ENCODE measurements at places on chromosomes 2 and 18.

DNA sequence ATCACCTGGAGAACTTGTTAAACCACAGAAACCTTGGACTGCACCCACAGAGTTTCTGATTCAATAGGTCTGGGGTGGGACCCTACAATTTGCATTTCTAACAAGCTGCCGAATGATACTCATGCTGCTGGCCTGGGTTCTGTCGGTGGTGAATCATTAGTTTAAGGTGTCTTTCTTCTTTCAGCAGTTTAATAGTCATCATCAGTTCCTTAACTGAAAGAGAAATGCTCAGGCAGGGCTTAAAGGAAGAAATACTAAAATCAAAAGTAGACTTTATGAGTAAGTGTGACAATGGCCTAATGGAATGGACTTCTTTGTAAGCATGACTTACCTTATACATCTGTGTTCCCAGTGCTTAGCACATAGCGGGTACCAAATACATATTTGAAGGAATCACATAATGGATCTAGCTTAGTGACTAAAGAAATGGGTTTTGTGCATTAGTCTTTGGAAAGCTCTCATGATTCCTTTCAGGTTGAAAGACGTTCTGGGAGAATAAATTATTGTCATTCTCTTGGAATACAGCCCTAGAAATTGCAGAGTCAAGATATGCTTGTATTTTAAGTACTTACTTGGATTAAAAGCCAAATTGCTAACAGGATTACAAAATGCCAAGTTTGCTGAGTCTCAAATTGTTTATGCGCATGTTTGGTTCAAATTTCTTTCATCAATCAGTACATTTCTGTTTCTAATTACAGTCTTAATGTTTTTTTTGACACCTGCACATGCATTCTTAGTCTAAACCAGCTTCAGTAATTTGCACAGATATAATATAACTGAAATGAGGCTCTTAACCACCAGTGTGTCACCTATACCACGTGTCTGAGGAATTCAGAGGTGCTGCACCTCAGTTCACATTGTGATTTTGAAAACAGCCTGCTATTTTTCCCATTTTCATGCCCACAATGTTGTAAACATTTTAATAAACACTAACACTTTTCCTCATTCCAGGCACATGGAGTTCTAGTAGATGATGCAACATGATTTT, 220.3 kb upstream of the NRP2 start:
- DNase-seq: no peak

GRCh38 chr2:120313695-120314615, 32.0 kb upstream of the INHBB start:
- no peak for DNase-seq

GRCh38 chr2:124281541-124281940, 256.5 kb downstream of the CNTNAP5 start:
- DNase-seq: no peak

- no peak for DNase-seq
Observed at GRCh38 chr2:196989496-196989895, 63.0 kb upstream of the PGAP1 start.

GRCh38 chr2:71530211-71530610, 76.8 kb downstream of the DYSF start:
- DNase-seq: no peak

- DNase-seq: no peak
Observed at GRCh38 chr2:166519391-166519962, 25.4 kb upstream of the SCN7A start.

DNA sequence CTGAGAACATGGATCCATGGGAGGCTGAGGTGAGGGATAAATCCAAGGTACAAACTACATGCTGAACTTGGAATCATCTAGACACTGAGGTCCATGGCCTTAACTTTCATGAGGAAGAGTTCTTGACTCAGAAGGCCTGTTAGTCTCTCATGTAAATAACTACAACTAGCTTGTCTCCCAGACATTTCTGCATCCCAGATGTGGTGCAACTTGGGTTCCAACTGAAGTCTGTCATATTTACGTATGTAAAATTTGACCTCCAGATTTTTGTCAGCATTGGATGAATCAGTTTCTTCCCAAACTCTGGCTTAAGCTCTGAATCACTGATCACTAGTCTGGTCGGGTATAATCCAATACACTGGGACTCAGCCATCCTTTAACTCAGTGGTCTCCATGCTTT, 306.9 kb downstream of the PDE11A start:
- DNase-seq: no peak

- no peak for DNase-seq
Observed at GRCh38 chr2:238899386-238899785, 51.5 kb downstream of the TWIST2 start.

DNA sequence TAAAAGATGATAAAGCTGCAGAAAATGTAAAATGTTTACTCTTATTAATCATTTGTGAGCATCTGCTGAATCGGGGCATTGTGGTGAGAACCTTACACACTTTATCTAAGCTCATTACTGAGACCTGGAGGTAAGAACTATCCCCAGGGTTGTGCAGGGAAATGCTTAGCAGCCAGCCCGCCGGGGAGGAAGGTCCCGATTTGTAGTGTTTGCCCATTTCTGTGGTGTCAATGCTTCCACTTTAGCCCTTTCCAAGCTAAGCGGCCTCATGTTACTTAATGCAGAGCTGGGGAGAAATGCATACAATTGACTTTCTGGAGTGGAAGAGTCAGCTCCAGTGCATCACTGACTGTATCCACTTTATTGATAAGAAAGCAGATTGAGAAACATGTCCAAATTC, 20.8 kb upstream of the KCNK3 start:
- DNase-seq: no peak

DNA sequence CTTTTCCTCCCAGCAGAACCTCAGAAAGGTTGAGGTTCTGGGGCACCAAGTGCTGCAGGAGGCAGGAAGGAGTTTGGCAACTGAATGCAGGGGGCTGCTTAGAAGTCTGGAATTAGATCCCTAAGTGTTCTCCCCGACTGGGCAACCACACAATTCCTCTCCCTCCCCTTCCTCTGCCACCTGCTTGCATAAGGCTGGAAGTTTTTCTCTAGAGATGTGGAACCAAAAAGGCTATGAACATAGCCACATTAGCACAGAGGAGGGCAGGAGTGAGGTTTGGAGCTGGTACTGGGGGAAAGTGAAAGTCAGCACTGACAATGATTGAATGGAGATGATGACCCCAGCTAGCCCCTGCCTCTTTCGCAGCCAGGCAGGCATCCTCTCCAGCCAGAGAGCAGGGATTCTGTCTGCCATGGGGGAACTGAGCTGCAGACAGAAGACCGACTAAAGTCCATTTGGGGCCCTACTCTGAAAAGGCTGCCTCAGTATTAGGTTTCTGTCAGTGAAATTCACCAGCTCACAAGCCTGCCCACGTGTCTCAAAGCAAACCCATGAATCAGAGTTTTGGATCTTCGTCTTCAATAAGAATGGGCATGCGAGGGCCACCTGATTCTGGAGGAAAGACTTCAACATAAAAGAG, 87.9 kb upstream of the ITGA6 start:
- peak; percentile 31 for DNase-seq

GRCh38 chr2:95569170-95569569, 22.6 kb upstream of the TRIM43 start:
- DNase-seq: no peak

DNA sequence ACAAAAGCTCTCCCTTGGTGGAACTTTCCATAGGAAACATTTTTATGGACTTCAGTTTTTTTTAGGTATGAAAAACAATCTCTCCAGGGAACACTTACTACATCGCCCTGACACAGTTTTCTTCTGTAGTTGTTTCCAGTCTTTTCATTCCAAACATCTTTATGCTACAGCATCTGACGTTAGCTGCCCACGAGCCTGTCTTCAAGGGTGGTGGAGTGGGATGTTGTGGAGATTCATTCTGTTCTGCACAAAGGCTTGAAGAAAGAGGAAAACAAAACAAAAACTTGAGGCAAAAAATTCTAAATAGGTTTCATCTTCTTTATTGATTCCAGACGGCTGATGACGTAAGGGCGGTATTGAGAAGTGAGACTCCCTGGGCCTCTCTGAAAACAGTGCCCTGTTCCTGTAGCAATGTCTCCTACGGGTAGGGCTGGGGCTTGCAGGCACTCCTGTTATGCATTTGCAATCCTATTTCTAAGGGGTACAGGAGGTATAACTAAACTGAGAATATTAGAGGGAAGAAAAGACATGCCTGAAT, 375.0 kb downstream of the RNF144A start:
- DNase-seq: no peak

- no peak for DNase-seq
Observed at GRCh38 chr2:1743396-1744150, 742 bp downstream of the PXDN start.

DNA sequence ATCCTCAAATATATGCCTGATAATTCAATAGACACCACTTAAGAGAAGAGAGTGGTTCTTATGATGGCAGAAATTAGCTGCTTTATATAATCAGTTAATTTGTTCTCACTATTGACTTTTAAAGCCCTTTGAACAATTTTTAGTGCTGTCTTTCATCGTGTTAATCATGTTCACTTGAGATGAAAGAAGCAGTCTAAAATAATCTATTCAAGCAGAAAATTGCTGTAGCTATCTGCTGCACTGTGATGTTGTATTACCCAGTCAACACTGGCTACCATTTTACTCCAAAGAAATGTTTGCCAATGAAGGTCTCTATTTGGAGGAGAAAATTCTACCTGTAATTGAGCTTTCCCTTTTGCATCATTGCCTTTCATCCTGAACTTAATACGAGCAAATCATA, 459.8 kb upstream of the FSIP2 start:
- DNase-seq: no peak

DNA sequence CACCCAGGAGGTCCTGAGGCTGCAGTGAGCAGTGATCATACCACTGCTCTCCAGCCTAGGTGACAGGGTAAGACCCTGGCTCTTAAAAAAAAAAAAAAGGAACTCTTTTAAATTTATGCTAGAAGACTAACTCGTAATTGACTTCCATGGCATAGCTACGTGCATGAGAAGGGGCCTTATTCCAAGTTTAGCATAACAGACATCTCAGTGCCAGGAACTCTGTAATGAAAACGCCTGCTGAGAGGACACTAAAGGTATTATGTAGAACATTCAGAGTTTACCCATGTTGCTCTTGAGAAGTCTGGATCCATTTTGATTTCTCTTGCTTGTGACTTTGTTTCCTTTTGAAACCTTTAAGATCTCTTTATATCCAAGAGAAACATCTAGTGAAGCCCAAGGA, 276.0 kb downstream of the ZNF407 start:
- DNase-seq: no peak

- DNase-seq: no peak
Observed at GRCh38 chr2:109295070-109295780, 166.2 kb downstream of the SH3RF3 start.

- DNase-seq: no peak
Observed at GRCh38 chr2:105593221-105593967, 151.3 kb upstream of the NCK2 start.

DNA sequence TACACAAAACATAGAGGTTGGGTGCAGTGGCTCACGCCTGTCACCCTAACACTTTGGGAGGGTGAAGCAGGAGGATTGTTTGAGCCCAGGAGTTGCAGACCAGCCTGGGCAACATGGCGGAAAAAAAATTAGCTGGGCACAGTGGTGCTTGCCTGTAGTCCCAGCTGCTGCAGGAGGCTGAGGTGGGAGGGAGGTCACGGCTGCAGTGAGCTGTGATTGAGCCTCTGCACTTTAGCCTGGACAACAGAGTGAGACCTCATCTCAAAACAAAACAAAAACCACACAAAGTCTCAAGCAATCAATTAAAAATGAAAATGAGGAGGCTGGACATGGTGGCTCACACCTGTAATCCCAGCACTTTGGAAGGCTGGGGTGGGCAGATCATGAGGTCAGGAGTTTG, 4.9 kb downstream of the NOP58 start:
- DNase-seq: no peak

DNA sequence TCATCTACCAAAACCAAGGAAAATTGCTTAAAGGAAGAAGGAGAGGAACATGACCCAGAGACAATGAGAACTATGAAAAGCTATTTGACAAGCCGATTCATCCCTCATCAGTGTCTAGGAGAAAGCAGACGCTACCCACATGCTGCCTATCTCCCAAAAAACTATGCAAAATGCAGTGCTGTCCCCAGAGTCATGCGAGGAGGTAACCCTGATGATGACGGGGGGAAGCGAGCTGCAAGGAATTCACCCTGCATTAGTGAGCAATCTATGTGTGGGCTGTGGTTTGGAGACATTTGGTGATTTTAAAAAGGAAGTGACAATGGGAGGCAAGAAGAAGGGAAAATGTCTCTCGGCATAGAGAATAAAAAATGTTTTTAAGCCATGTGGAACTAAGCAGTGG, 472.7 kb downstream of the CMPK2 start:
- DNase-seq: no peak

DNA sequence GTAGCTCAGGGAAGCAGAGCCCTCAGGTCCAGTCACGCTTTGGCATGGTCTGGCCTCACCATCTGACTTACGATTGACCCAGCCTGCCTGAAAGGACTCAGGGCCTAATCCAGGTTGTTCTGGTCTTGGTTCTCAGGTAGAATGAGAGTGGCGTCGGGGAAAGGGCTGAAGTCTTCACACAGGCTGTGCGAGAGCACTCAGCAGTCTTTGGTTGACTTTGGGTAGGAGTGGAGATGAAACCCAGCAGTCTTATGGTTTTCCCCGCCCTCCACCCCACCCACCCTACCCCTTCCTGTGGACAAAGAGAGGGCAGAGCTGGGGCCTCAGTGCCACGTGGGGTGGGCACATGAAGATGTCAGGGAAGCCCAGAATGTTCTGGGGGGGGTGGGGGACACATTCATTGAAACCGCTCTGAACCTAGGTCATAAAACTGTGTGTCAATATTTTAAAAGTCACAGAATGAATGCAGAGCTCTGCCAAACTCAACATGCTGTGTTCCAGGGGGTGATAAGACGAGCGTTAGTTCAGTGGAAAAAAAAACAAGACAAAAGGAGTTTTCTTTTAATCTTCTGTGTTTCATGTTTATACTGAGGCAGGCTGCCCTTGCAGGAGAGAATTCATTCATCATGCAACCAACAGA, 58.6 kb upstream of the ALPP start:
- no peak for DNase-seq

GRCh38 chr2:128252501-128252900, 66.2 kb downstream of the HS6ST1 start:
- DNase-seq: no peak

DNA sequence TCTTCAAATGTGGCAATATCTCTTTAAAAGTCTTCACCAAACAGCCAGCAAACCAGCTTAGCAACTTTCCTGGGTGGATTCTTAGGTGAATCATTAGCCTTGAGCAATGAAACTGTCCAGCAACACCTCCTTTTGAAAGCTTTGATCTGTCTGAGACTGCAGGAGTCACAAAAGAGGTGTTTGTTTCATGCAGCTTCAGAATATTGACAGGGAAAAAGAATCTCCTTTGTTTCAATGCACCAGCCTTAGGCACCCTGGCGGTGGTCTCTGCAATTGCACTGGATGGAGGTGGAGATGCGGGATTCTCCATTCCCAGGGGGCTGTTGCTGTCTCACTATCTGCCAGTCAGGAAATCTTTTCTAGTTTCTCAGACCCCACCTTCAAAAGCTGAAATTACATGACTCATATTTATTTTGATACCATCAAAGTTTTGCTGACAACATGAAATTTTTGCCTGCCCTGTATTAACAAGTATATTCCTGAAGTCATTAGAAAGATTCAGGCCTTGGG, 76.0 kb upstream of the DSG1 start:
- DNase-seq: peak; percentile 92

GRCh38 chr2:159459279-159459678, 157.1 kb downstream of the BAZ2B start:
- no peak for DNase-seq

GRCh38 chr2:67318563-67318962, 78.6 kb upstream of the ETAA1 start:
- DNase-seq: no peak
